ENCODE measurements at places on chromosomes 7 and 10. TPM values are rescaled to one million over a fixed set of nuclear protein-coding genes. Genes with fewer than 3 reads are reported as not detected.

The CYP2E1 gene
- total RNA-seq: 0.40 TPM

The DRGX gene
- not detected for total RNA-seq

The ECD gene
- 35.8 TPM for total RNA-seq

The TIMM23B gene
- total RNA-seq: 18.6 TPM

The FAM20C gene
- 3.2 TPM for total RNA-seq

The HOXA5 gene
- not detected for total RNA-seq

The ADAMTS14 gene
- not detected for total RNA-seq

The KAZALD1 gene
- 0.18 TPM for total RNA-seq

The FUOM gene
- 34.6 TPM for total RNA-seq

The JAKMIP3 gene
- total RNA-seq: 0.13 TPM

The GIMAP4 gene
- 57.3 TPM for total RNA-seq

- H3K27me3 ChIP-seq: no peaks in the 10 kb centered on the region
- H3K36me3 ChIP-seq: no peaks in the 10 kb centered on the region
- H3K27ac ChIP-seq: no peak overlapping the region
- DNase-seq: no peak
These were observed 10.4 kb upstream of the TNKS2 start for GRCh38 chr10:91787810-91788209.

- no peaks in the 10 kb centered on the region for H3K36me3 ChIP-seq
- DNase-seq: no peak
- H3K4me3 ChIP-seq: no peak overlapping the region
- H3K27ac ChIP-seq: no peak overlapping the region
- H3K4me1 ChIP-seq: no peaks in the 10 kb centered on the region
- no peaks in the 10 kb centered on the region for H3K27me3 ChIP-seq
These were observed 21.2 kb upstream of the SLC35G1 start for GRCh38 chr10:93872375-93873158.

DNA sequence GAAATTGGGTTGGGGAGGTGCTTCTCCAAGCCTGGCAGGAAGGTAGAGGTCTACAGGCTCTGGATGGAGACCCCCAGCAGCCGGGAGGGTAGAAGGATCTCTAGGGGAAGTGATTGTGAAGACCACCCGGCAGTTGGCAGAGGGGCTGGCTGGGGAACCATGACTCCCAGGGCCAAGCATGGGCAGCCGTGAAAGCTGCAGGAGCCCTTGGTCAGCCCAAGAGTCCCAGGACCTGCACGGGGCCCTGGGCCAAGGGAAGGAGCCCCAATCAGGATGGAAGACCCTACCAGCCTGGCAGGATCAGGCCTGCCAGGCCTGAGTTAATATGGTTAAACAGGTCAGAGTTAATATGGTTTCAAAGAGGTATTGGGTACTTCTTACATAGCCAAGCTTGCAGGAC is 126.3 kb upstream of the NANOS1 start:
- no peaks in the 10 kb centered on the region for H3K4me1 ChIP-seq
- no peak overlapping the region for H3K4me3 ChIP-seq
- H3K36me3 ChIP-seq: no peaks in the 10 kb centered on the region
- no peak overlapping the region for H3K27ac ChIP-seq

GRCh38 chr7:94710256-94710655 is 54.3 kb upstream of the SGCE start:
- DNase-seq: no peak
- no peaks in the 10 kb centered on the region for H3K27me3 ChIP-seq
- H3K4me1 ChIP-seq: no peaks in the 10 kb centered on the region
- no peak overlapping the region for H3K4me3 ChIP-seq
- no peaks in the 10 kb centered on the region for H3K36me3 ChIP-seq
- no peak overlapping the region for H3K27ac ChIP-seq

DNA sequence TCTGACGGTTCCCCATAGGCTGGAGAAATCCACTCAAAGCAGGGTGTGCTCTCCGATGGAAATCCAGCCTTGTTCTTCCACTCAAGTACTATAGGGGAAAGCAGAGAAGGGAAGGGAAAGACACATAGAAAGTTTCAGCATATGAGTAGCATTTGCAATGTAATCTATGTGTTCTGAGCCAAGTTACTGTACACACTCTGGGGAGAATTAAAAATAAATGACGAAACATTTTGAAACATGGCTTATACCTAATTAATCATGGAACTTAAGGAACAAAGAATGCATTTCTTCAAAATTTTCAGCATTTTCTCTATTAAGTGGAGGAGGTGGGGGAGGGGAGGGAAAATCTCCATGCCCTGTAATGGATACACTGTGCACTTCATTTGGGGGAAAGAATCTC is 198.1 kb upstream of the HABP2 start:
- DNase-seq: no peak
- no peaks in the 10 kb centered on the region for H3K27me3 ChIP-seq
- H3K36me3 ChIP-seq: no peaks in the 10 kb centered on the region
- no peaks in the 10 kb centered on the region for H3K4me1 ChIP-seq

GRCh38 chr7:26346611-26347203 is 55.0 kb downstream of the SNX10 start:
- DNase-seq: no peak
- H3K4me3 ChIP-seq: no peak overlapping the region
- peaks cover 6% of the 10 kb centered on the region for H3K36me3 ChIP-seq
- H3K27ac ChIP-seq: no peak overlapping the region
- H3K4me1 ChIP-seq: no peaks in the 10 kb centered on the region

- H3K27ac ChIP-seq: no peak overlapping the region
- H3K4me1 ChIP-seq: no peaks in the 10 kb centered on the region
- H3K27me3 ChIP-seq: no peaks in the 10 kb centered on the region
- H3K36me3 ChIP-seq: no peaks in the 10 kb centered on the region
- no peak for DNase-seq
These were observed 31.7 kb downstream of the GRIFIN start for GRCh38 chr7:2444476-2444875.

DNA sequence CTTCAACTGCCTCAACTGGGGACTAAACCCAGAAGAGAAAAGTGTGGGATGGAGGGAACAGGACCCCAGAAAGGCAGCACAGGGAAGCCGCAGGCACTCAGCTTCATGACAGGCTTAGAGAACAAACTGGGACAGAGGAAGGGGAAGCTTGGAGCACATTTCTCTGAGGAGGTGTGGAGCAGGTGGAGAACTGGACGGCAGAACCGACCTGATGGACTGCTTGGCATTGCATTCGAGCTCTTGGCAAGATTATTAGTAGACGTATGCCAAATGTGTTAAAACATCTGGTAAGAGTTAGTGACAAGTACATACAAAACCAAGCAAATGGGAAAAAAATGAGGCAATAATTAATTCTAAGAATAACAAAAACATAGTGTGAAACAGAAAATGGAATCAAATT is 335.7 kb downstream of the SFMBT2 start:
- no peaks in the 10 kb centered on the region for H3K4me1 ChIP-seq
- DNase-seq: no peak

DNA sequence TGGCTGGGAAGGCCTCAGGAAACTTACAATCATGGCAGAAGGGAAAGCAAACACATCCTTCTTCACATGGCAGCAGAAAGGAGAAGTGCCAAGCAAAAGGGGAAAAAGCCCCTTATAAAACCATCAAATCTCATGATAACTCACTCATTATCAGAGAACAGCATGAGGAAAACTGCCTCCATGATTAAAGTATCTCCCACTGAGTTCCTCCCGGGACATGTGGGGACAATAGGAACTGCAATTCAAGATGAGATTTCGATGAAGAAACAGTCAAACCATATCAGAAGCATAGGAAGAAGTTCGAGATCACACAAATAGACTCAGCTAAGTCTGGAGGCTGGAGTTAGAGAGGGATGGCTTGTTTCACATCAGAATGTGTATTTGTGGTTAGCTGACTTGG is 869.4 kb upstream of the PHF14 start:
- no peaks in the 10 kb centered on the region for H3K4me1 ChIP-seq
- H3K27ac ChIP-seq: no peak overlapping the region
- no peak for DNase-seq
- no peaks in the 10 kb centered on the region for H3K36me3 ChIP-seq

- H3K4me3 ChIP-seq: peak overlapping the region; percentile 79
- H3K36me3 ChIP-seq: no peaks in the 10 kb centered on the region
- no peaks in the 10 kb centered on the region for H3K27me3 ChIP-seq
- H3K27ac ChIP-seq: peak overlapping the region; percentile 82
These were observed 2.2 kb downstream of the GLUD1 start for GRCh38 chr10:87092376-87092860.

GRCh38 chr7:75924889-75925288 is 9.9 kb downstream of the POR start:
- H3K4me3 ChIP-seq: no peak overlapping the region
- H3K36me3 ChIP-seq: peaks cover 5% of the 10 kb centered on the region
- H3K27ac ChIP-seq: no peak overlapping the region
- no peak for DNase-seq
- peaks cover 22% of the 10 kb centered on the region for H3K4me1 ChIP-seq
- no peaks in the 10 kb centered on the region for H3K27me3 ChIP-seq

GRCh38 chr7:44970523-44971051 is 8.2 kb downstream of the MYO1G start:
- DNase-seq: no peak
- peaks cover 28% of the 10 kb centered on the region for H3K4me1 ChIP-seq
- no peak overlapping the region for H3K4me3 ChIP-seq
- H3K36me3 ChIP-seq: peaks cover 50% of the 10 kb centered on the region

DNA sequence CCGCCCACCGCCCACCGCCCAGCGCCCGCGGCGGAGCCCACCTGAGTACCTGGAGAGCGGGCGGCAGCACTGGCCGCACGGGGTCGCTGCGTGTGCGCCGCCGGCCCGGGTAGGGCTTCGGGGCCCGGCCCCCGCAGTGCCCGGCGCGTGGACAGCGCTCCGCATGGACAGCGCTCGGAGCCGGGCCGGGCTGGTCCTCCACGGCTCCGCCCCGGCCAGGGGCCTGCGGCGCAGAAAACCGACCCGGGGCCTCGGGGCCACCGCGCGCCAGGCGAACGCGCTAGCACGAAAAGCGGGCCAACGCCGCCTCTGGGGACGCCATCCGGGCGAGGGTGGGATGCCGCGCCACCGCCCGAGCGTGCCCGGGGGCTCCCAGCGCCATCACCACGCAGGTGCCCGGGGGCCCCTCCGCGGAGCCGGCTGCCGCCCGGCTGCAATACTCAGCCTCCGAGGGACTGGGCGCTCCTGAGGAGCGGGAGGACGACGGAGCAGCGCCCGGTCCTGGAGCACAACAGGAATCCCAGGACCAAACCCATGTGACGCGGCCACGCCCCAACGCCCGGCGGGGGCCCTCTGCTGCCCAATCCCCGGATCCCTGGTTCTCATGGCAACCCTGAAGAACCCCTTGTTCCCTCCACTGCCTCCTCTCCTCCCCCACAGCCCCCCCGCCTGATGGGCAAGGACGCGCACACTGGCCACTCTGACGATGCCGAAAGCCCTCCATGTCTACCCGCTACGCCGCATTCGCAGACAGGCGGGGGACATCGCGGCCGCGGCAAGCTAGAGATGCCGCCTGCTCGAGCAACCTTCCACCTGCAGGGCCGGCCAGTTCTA is at the start of gene GRB10:
GRB10 (minus strand) TSS at position 522 of the 834 bp plus-strand sequence. CDS start 50,574 bp downstream, outside the sequence.
- no peak for DNase-seq
- no peak within 1 kb of the TSS for H3K27ac ChIP-seq
- no peak within 1 kb of the TSS for H3K4me3 ChIP-seq
- H3K4me1 ChIP-seq: no peaks in the 10 kb centered on the region
- H3K36me3 ChIP-seq: no peaks in the 10 kb centered on the region
- no peaks in the 10 kb centered on the region for H3K27me3 ChIP-seq

DNA sequence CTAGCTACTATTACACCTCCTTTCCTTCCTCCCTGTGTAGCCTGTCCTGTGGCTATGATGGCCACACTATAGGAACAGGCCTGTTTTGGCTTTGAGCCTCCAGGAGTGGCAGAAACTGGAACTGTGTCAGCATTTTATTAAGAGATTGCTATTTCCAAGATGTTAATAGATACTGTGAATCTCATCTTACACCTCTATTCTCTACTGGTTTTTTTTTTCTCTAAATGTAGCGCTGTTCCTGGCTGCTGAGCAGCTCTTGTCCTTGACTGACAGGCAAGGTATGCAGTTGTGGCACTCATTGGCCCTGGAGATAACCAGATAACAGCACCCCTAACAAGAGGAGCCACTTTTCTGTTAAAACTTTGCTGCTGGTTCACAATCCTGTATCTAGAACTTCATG is 119.5 kb downstream of the EXOC4 start:
- no peaks in the 10 kb centered on the region for H3K27me3 ChIP-seq
- no peak for DNase-seq
- H3K36me3 ChIP-seq: no peaks in the 10 kb centered on the region
- no peak overlapping the region for H3K4me3 ChIP-seq
- no peak overlapping the region for H3K27ac ChIP-seq

GRCh38 chr7:115319541-115319940 is 397.6 kb downstream of the MDFIC start:
- no peak overlapping the region for H3K27ac ChIP-seq
- no peaks in the 10 kb centered on the region for H3K4me1 ChIP-seq

GRCh38 chr7:55171157-55171556 is 152.3 kb downstream of the EGFR start:
- no peak for DNase-seq
- no peak overlapping the region for H3K27ac ChIP-seq
- no peaks in the 10 kb centered on the region for H3K4me1 ChIP-seq
- no peaks in the 10 kb centered on the region for H3K27me3 ChIP-seq
- no peak overlapping the region for H3K4me3 ChIP-seq
- no peaks in the 10 kb centered on the region for H3K36me3 ChIP-seq

- no peaks in the 10 kb centered on the region for H3K36me3 ChIP-seq
- DNase-seq: no peak
- no peak overlapping the region for H3K27ac ChIP-seq
- H3K27me3 ChIP-seq: no peaks in the 10 kb centered on the region
These were observed 103.1 kb downstream of the SEMA3C start for GRCh38 chr7:80815733-80816132.

DNA sequence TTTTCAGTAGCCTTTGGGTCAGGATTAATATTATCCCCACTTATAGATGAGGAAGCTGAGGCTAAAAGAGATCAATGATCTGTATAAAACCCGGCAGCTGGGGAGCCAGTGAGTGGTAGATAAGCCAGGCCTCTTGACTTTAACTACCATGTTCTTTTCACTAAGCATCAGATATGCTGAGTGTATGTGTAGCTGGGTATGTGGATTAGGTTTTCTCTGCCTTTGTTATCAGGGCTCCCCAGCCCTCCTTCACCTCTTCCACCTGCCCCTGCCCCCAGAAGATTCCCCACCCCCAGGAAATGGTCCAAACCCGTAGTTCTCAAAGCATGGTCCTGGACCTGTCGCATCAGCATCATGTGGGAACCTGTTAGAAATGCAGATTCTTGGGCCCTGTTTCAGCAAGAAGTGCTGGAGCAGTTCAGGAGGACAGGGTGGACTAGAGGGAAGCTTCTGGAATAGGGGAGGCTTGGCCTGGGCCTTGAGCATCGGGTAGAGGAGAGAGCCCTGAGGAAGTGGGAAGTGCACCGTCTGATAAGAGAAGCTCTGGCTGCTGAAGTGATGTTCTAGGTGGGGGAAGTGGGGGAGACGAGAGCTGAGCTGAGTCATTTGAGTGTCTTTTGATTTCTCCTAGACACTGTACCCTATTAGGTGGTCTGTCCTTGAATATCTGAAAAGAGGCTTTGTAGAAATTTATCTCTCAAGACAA is 101.3 kb downstream of the HIF1AN start:
- peaks cover 2% of the 10 kb centered on the region for H3K27me3 ChIP-seq
- H3K27ac ChIP-seq: no peak overlapping the region
- no peak for DNase-seq
- no peak overlapping the region for H3K4me3 ChIP-seq
- no peaks in the 10 kb centered on the region for H3K4me1 ChIP-seq

- H3K36me3 ChIP-seq: no peaks in the 10 kb centered on the region
- no peak overlapping the region for H3K4me3 ChIP-seq
- H3K27ac ChIP-seq: no peak overlapping the region
- DNase-seq: no peak
These were observed 8.3 kb downstream of the EBF3 start for GRCh38 chr10:129955601-129956285.

- no peaks in the 10 kb centered on the region for H3K4me1 ChIP-seq
- no peak overlapping the region for H3K27ac ChIP-seq
- H3K27me3 ChIP-seq: no peaks in the 10 kb centered on the region
- no peak for DNase-seq
- no peaks in the 10 kb centered on the region for H3K36me3 ChIP-seq
- H3K4me3 ChIP-seq: no peak overlapping the region
These were observed 62.2 kb downstream of the KCNMA1 start for GRCh38 chr10:77575271-77576006.

Data from CD8-positive, alpha-beta memory T cell (primary cell).